ENCODE measurements at places on chromosomes 2 and 18.

- DNase-seq, result no peak
These were observed 155.8 kb downstream of the COL6A3 start for GRCh38 chr2:237258116-237258515.

DNA sequence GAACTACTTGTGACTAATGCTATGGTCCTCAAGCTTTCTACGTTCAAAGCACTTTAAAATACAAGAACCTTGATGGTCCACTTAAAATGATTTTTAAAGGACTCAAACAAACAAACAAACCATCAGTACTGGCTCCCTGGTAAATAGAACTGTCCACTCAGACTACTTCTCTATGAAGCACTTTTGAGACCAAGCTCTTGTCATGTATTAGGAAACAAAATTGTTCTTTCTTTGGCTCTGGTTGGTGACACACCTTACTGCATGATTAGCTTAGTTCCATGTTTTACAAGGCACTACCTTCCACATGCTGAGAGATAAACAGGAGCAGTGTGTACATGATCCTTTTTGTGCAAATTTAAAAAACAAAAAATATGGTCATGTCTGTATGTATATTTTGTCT, 19.7 kb downstream of the DARS1 start:
- DNase-seq, result no peak

GRCh38 chr2:40016151-40016885, 237.3 kb upstream of the THUMPD2 start:
- DNase-seq, result no peak

DNA sequence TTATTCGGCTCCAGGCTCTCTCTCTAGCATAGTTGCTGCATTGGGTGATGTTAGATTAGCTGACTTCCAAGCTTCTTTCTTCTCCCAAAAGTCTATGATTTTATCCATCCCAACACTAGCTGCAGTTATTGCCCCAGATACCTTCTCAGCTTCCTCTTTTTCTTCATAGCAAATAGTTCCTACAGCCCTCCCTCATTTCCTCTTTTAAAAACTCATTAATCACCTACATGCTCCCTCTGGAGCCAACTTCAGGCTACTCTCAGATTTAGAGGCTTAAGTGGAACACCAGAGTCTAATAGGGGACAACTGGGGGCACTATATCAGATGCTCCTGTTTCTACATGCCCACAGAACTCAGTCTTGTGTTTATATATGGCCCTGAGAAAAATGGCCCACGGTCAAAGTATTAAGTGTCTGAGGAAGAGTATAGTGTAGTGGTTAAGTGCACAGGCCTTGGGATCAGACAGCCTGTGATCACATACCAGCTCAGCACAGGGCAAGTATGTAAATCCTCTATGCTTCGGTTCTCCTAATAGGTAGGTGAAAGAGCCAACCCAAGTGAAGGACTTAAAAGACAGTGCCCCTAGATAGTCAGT, 241.9 kb upstream of the SLC14A2 start:
- DNase-seq, result no peak

DNA sequence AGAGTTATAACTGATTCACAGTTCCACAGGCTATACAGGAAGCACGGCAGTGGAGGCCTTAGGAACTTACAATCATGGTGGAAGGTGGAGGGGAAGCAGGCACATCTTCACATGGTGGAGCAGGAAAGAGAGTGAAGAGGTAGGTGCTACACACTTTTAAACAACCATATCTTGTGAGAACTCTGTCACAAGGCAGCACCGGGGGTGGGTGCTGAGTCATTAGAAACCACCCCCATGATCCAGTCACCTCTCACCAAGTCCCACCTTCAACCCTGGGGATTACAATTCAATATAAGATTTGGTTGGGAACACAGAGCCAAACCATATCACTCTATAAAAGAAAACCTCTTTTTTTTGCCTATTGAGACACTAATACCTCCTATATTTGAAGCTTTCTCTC, 1108.5 kb upstream of the CDH2 start:
- no peak for DNase-seq

DNA sequence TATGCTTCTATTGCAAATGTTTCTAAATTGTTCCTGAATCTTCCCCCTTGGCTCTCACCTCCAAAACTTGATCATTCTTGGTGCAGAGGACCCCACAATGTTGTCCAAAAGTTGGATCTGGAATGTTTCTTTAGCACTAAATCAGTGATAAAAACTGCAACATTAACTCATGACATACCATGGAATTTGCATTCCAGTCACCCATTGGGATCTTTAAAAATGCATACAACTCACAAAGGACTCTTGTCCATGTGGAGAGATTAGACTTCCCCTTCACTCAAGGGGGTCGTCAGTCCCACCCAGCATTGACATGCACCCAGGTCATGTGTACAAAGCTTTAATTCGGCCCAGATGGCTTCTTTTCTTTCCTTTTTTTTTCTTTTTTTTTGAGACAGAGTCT, 169.3 kb downstream of the SETBP1 start:
- DNase-seq, result no peak

GRCh38 chr2:206548383-206548782, 93.9 kb upstream of the FAM237A start:
- no peak for DNase-seq

DNA sequence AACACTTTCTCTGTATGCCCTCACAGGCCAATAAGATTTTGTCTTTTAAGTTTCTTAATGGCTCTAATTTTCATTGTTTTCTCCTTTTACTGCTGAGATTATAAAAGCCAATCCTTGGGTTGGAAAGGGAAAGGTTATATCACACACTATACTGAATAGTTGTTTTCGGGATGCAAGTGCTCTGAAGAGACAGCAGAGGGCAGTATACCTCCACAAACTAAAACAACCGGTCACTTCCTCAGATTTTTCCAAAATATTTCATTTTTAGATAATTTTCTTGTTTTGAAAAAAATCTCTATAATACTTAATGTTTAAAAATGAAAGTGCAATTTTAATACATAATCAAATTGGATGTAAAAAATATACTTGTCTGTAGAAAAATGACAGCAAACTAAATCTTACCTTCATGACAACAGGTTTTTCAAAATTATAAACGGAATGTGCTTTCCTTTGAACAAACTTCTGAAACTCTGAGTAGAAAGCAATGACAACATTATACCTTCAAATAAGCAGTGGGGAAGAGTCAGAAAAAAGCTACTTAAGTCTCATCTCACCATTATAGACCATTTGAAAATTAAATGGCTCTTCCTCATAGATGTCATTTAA, 82.7 kb downstream of the ORC4 start:
- DNase-seq, result peak; percentile 15

DNA sequence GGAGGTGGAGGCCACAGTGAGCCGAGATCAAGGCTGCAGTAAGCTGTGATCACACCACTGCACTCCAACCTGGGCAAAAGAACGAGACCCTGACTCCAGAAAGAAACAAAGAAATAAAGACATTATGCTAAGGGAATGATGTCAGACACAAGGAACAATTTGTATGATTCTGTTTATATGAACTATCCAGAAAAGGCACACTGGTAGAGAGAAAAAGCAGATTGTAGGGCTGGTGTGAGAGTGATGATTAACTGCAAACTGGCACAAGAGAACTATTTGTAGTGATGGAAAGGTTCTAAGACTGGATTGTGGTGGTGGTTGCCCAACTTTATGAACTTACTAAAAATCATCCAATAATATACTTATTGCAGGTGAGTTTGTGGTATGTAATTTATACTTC, 106.3 kb downstream of the MAP3K20 start:
- DNase-seq, result no peak

- no peak for DNase-seq
These were observed 336.1 kb upstream of the FSIP2 start for GRCh38 chr2:185402474-185402873.

DNA sequence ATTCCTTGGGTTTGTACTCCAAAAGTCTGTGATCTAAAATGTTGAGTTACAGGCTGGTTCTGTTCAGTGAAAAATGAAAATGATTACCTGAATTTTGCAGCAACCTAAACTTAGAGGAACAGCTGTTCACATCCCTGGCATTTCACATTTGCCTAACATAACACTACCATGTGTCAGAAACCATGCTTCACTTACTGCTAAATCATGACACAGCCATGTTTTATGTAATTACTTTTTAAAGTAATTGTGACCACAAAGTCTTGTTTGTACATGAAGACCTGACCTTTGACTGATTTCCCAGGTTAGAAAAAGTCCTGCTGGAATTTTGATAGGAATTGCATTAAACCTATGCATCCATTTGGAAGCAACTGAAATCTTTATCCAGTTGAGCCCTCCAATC, 79.1 kb downstream of the FAM168B start:
- DNase-seq, result no peak

GRCh38 chr2:58539973-58540372, 298.8 kb upstream of the FANCL start:
- no peak for DNase-seq

- no peak for DNase-seq
These were observed 519.4 kb upstream of the DSEL start for GRCh38 chr18:68035774-68036522.
